ENCODE measurements at places on chromosomes 3 and 15.

- DNase-seq, result peak; percentile 54
Measured at GRCh38 chr15:33309602-33310276, 1.0 kb upstream of the RYR3 start.

DNA sequence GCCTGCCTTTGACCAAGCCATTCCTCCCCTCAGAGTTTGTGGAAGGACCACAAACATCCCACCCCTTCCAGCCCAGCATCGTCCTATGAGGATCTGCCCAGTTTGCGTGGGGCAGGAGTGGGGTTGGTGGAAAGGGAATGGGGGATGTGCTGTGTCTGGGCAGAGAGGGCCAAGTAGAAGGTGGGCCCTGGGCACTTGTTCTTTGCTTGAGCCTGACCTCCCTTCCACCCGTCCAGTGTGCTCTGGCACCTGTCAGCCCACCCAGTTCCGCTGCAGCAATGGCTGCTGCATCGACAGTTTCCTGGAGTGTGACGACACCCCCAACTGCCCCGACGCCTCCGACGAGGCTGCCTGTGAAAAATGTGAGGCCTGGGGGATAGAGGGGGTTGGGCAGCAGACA is 10.3 kb downstream of the SPINT1 start:
- DNase-seq, result no peak

- peak; percentile 27 for DNase-seq
Measured at GRCh38 chr15:63601026-63601703, 4.0 kb downstream of the FBXL22 start.

DNA sequence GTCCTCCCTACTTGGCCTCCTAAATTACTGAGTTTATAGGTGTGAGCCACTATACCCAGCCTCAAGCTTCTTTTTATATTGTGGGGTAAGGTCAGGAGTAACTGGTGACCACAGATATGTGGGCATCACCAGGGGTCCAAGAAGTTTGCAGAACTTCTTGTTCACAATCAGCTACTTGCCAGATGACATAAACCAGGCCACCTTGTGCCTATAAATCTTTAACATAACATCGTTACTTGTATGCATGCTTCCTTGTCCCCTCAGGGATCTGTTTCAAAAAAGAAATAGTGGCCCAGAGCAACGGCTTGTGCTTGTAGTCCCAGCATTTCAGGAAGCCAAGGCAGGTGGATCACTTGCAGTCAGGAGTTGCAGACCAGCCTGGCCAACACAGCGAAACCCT is 115.1 kb upstream of the FAM174B start:
- no peak for DNase-seq

GRCh38 chr3:29609328-29609811 is 328.5 kb downstream of the RBMS3 start:
- no peak for DNase-seq

DNA sequence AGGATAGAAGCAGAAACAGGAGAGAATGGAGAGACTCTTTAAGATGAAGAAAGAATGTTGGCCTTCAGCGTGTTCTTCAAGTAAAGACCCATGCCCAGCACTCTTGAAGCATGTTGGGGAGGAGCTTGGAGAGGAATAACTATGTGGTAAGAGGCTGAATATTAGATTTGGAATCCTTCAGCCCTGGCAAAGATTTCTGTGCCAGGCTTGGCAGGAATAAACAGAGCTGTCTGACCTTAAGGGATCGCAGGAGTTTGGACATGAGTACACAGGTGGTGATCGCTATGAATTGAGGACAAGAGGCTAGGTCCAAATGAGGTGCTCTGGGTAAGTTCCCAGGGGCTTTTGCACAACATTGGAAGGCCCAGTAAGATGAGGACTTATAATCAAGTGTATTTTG is 132.6 kb upstream of the TBL1XR1 start:
- no peak for DNase-seq

DNA sequence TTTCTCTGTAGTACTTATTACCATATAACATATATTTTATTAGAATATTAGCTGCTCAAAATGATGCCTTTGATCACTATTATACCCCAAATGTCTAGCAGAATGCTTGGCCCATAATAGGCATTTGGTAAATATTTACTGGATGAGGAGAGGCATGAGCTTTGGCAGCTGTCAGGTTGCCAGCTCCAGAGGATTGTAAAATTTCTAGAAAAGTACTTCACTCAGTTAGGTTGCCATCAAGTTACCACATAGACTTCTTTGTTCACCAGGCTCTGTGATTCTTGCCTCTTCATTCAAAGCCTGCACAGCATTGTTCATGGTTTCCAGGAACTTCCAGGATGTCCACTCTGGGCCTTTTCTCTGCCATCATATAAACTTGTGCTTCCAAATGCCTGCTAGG is 582.8 kb downstream of the PDCD6IP start:
- no peak for DNase-seq

GRCh38 chr3:192817053-192817452 is 89.7 kb upstream of the FGF12 start:
- peak; percentile 71 for DNase-seq

DNA sequence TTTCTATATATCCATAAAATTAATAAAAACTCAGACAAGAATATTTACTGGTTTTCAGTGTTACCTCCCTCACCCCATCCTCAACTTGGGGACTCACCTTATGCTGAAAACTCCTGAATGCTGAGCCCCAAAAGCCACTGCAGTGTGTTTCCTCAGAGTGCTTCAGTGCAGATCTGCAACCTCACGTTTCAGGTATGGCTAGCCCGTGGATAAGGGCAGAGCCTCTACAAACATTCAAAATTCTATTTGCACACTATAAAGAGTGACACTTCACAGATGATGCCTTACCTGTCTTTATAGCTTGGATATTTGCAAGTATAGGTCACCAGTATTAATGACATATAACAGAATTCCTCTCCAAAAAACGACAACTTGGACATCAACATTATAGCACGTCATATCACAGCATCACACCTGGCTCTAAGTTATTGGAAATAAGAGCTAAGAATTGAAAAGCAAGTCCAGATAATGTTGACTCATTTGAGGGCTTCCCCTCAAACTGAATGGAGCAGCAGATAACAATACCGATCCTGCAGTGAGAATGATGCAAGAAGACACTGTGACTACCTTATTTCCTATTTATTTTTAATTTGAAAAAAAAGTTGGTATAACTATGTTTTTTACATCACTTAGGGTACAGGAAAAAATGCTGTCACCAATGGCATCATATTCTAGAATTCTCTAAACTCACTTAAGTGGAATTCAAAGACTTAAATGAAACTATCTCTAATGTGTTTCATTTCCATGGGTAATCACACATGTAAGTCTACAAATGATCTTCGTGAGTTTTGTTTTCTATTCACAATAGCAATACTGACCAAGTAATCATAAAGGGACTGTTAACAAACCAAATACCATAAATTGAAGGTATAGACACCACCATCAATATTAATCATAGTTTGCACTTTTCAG is 40.7 kb upstream of the RSL24D1 start:
- DNase-seq, result no peak

- no peak for DNase-seq
Measured at GRCh38 chr3:123083383-123084124, 16.7 kb downstream of the PDIA5 start.
